Activated CD8-positive, alpha-beta memory T cell treated with anti-CD3 and anti-CD28 coated beads for 1 hour (primary cell): ENCODE measurements at places on chromosomes 7 and 10.
A peak's percentile ranks its signal among the peaks of the same experiment; 100 is the strongest.

GRCh38 chr7:39550411-39550810 is 15.8 kb upstream of the YAE1 start:
- no peak for DNase-seq

DNA sequence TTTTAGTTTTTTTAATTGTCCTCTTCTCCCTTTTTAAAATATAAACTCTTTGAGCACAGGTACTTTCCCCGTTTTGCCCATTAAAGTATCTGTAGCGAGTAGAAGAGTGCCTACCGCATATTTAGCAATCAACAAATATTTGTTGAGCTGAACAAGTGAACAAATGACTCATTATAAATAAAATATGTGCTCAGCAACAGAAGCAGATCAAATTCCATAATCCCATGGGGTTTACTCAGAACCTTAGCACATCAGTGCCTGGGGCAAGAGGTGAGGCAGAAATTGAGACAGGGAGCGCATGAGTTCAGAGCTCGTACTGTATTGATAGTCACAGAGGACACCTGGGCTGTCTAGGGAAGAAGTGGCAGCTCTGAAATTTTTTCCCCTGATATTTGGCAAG is 161.0 kb downstream of the SEM1 start:
- no peak for DNase-seq

GRCh38 chr10:48474765-48475365 is 130.0 kb downstream of the ARHGAP22 start:
- no peak for DNase-seq

GRCh38 chr10:15322356-15322755 is 48.7 kb downstream of the FAM171A1 start:
- no peak for DNase-seq

DNA sequence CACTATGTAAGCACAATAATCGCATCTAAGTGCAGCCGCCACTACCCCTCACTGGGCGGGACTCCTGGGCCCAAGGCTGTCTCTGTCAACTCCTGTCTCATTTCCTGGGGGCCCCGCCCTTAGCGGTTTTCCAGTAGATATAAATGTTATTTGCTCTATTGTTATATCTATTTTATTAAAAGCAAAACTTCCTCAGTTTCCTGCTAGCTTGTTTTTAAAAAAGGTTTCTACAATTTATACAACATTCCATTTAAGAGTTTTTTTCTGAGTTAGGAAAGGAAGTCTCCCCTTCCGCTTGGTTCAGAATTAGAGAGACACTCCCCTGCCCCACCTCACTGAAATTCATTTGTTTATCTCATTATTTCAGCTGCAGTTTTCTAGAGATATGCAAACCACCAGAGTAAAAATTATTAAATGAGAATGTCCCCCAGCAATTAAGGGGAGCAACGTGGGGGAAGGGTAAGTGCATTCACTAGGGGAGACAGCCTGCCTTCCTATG is 82.7 kb downstream of the RAMP3 start:
- DNase-seq: no peak

- no peak for DNase-seq
These were observed 16.0 kb downstream of the TMEM273 start for GRCh38 chr10:49172061-49172776.

GRCh38 chr10:74634995-74635536 is 191.3 kb upstream of the KAT6B start:
- no peak for DNase-seq

DNA sequence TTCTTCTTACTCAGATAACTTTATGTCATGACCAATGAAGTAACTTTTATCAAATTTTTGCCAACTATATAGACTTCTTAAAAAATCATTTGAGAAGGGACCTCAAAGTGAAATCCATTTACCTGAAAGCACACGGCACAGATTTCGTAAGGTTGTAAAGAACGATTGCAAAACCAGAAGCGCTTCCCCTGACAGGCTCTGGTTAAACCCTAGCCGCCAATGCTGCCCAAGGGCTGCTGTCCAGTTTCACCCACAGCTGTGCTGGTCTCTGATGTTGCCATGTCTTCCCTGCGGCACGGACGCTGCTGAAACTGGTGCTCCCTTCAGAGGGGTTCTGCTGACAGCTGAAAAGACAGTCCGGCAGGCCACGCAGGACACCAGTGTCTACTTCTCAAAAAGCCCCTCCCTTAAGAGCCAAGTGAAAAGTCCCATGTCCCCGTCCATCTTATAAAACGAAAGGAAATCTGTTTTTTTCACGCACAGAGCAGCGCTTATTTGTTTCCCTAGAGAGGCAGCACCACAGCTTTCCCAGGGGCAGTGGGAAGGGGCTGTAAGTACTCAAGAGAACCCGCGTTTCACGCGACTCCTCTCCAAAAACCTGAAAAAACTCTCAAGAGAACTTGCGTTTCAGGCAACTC is 32.5 kb downstream of the GNA12 start:
- no peak for DNase-seq

DNA sequence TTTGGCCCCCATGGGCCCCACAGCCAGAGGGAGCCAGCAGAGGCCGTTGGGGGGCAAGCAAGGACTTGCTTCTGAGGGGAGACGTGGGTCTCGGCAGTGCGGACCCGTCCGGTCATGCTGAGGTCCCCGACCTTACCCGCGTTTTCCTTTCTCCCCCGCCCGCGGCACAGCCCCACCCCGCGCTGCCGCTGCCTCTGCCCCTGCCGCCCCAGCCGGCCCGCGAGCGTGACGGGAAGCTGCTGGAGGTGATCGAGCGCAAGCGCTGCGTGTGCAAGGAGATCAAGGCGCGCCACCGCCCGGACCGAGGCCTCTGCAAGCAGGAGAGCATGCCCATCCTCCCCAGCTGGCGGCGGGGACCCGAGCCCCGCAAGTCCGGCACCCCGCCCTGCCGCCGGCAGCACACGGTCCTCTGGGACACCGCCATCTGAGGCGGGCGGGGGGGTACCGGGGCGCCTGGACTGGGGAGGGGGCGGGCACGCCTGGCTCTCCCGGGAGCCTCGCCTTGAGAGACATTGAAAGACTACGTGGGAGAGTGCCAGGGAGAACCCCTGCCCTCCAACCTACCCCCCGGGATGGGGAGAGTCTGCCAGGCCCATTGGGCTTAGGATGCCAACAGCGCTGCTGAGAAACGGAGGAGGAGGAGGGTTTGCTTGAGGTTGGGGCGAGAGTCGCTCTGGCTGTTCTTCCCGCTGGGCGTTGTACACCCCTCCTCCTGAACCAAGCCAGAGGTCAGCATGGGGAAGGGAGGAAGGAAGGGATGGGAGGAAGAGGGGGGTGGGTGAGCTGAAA is 9.9 kb downstream of the NYAP1 start:
- peak; percentile 35 for DNase-seq

DNA sequence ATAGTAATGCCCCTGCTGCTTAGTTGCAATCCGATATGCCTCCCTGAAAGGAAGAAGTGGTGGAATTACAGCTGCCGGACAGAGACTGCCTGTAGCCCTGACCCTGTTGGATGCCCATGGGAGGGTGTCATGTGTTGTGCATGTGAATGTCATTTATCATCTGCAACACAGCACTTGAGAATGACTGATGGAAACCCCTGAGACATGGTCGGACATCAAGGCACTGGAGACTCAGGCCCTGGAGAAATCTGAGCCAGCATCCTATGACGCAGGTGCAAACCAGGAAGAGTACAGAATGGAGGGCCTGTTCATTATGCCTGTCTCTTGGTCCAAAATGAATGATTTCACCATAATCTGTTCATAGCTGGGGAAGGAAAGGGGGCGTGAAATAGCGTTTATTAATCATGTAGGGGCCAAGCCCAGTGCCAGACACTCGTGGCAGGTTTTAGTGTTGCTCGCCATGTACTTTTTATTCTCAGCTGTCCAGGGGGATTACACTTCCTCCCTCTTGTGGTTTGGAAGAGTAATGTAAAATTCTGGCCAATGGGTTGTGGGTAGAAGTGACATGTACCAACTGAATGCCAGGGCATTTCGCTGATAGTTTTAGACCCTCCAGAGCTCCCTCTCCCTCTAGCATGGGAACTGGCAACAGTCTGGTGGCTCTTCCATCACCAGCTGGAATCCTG is 23.0 kb upstream of the LEP start:
- no peak for DNase-seq

DNA sequence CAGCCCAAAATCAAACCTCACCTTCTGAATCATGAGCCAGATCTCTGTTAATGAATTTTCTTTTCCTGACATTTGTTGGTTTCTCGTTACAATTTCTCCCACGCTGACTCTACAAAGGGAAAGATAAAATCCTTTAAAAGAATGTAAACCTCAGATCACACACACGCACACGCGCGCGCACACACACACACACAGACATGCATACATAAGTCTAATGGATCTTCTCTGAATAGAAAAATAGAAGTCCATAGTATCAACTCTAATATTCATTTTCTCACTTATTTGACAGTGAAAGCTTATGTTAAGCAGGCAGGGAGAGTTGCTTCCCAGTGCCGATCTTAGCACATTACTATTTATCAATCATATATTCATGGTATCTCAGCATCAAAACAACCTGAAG is 1.4 kb downstream of the ETV1 start:
- DNase-seq: no peak

- no peak for DNase-seq
These were observed 21.8 kb upstream of the LRRC4 start for GRCh38 chr7:128053023-128053422.

DNA sequence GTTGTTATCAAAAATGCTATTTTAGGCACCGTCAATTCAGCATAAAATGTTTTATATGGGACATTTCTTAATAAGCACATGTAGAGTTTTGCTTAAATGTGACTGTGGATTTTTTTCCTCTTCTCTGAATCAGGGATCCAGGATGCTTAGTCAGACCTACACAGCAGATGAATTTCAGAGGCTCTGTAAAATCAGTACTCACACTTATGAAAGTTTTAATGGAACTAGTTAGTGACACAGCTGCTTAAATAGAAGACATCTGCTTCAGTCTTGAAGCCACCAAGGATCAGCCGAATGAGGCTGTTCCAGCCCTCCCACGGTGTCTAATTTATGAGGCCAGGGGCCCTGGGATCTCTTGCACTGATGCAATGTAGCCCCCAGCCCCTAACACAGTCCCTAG is 136.0 kb downstream of the MYOF start:
- no peak for DNase-seq

DNA sequence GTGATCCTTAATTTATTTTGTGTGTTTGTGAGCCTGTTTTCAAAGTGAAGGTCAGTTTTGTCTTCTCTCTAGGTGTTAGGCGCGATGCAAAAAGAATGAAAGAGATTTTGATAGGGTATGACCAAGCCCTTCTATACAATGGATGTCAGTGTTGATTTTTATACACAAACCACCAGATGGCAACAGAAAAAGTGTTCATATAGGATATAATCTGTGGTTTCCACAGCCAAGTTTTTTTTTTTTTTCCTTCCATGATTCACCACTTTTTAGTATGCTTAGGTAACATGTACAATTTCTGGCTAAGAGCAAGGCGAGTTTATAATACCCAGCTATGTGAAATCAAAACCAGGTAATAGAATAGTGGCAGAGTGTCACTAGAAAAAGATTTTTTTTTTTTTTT is 8.1 kb downstream of the SDK1 start:
- no peak for DNase-seq

GRCh38 chr10:62981096-62981495 is 152.0 kb upstream of the NRBF2 start:
- no peak for DNase-seq
